ENCODE measurements at places on chromosomes 1 and 21.

DNA sequence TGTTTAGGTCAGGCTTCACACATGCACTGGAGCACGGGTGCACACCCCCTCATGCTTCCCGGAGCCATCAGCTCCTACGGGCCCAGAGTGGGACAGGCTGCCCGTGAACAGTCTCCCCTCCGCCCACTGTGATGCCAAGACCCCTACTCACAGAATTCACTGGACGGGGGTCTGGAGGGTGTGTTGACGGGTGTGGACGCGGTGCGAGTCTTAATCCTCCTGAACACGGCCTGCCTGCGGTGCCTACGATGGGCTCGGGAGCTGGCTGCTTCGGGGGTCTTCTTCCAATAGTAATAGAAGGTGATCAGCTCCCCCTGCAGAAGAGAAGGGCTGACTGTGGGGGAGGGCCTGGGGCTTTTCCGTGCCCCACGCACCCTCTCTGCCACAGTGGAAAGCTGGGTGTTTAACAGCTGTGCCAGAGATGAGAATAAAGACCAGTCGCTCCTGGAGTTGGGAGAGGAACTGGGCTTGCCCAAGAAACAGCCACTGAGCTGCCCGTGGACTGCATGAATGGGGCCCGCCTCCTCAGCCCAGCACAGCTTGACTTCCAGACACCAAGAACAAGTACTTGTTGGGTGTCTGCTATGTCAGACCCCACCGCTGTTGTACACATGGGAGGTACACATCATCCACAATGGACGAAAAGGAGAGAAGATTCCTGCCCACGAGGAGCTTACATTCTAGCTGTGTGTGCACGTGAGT is 47.9 kb downstream of the SLC45A1 start:
- DNase-seq, result no peak

GRCh38 chr1:186118724-186119123 is 256.3 kb downstream of the TPR start:
- DNase-seq, result no peak

DNA sequence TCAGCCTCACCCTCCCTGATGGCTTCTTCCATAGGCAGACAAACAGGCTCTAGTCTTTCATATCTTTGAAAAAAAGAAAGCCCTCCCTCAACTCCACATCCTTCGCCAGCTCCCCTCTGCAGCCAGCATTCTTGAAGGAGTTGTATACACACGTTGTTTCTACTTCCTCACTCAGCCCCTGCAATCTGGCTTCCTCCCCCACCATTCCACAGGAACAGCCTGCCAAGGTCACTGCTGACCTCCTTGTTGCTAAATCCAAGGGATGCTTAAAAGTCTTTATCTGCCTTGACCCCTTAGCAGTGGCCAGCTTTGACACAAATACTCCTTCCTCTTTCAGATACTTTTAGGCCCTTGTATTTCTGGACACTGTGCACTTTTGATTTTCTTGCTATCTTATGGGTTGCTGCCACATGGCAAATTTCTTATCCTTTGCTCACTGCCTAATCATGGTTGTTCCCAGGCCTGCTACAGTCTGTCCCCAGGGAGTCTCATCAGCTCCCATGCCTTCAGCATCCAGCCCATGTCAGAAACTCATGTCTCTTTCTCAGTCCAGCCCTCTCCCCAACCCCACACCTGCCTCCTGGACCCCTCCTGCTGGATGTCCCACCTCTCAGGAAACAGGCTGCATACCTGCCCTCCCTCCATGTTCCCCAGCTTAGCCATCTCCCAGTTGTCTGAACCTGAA is 8.3 kb downstream of the FAM229A start:
- DNase-seq, result no peak

DNA sequence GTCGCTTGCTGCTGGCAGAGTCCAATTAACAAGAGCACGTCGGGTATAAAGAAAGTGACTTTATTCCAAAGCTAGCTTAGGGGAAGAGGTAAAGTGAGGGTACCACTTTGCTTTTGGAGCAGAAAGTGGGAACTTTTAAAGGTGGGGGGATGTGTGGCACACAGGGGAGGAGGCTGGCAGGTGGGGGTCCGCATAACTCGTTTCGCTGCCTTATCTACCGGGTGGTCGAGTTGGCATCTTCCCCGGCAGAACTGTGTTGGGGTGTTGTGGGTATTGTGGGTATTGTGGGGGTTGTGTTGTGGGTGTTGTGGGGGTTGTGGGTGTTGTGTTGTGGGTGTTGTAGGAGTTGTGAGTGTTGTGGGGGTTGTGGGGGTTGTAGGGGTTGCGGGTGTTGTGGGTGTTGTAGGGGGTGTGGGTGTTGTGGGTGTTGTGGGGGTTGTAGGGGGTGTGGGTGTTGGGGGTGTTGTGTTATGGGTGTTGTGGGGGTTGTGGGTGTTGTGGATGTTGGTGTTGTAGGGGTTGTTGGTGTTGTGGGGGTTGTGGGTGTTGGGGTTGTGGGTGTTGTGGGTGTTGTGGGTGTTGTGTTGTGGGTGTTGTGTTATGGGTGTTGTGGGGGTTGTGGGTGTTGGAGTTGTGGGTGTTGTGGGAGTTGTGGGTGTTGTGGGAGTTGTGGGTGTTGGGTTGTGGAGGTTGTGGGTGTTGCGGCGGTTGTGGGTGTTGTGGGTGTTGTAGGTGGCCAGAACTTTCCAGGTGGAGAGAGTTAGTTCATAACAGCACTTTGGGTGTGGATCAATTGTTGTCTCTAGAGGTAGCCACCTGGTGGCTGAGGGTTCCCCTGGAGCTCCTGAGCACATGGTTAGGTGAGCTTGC is 52.7 kb downstream of the AGPAT3 start:
- no peak for DNase-seq

GRCh38 chr1:93670141-93670540 is 11.5 kb downstream of the BCAR3 start:
- no peak for DNase-seq

- no peak for DNase-seq
Measured at GRCh38 chr1:61058483-61059245, 23.7 kb upstream of the NFIA start.

DNA sequence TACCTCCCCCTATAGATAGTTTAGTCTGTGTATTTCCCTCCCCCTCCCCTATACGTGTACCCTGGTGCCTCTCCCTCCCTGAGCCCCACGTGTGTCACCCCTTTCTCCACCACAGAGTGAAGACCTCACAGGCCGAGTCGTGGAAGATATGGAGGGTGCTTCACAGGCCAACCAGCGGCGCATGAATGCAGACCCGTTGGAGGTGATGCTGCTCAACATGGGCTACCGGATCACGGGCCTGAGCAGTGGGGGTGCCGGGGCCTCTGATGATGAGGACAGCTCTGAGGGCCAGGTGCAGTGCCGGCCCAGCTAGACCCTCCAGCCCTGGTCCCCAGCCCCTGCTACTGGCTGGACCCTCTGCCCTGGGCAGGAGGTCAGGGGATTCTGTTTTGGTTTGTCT is 15.9 kb upstream of the TMEM222 start:
- no peak for DNase-seq

GRCh38 chr1:10178597-10179405 is 31.6 kb upstream of the KIF1B start:
- no peak for DNase-seq

GRCh38 chr21:46002841-46003574 is 21.4 kb downstream of the COL6A1 start:
- DNase-seq, result no peak

DNA sequence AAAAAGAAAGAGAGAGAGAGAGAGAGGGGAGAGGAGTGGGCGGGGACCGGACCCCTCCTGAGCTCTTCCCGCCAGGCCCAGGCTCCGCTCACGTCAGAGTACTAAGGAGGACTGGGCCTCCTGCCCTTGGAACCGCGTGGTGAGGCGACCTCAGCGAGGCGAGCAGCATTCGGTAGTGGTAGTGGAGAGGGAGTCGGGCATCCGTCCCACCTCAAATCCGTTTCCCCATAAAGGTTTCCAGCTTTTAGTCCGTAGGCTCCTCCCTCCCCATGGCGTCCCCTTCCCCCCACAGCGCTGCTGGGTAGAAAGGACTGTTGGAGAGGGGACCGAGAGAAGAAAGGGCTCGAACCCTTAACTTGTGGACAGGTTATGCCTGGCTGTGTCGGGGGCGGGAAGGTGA is 124.4 kb upstream of the BARHL2 start:
- DNase-seq, result no peak

DNA sequence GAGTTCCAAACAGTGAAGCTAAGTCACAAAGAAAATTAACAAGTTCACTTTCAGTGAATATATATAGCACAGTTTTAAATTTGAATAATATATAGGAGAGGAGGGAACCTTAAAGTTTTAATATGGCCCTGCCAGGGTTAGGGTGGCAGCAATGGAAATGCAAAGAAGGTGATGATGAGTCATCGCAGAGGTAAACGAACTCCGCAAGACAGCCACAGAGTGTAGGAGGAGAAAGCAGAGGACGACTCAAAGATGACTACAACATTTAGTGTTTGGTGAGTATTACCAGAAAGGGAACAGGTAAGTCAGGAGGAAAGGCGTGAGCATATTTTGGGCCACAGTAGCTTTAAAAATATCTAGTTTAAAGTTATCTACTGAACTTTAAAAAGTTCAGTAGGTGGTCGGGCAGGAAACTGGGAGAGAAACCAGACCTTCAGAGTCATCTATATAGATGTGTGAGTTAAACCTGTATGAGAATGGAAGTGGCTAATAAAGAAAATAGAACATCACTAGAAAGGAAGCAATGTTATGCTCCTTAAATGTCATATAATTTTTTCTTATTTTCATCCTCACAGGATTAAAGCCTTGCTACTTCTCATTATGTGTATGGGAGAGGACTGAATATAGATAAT is 75.7 kb downstream of the UCHL5 start:
- DNase-seq, result no peak

DNA sequence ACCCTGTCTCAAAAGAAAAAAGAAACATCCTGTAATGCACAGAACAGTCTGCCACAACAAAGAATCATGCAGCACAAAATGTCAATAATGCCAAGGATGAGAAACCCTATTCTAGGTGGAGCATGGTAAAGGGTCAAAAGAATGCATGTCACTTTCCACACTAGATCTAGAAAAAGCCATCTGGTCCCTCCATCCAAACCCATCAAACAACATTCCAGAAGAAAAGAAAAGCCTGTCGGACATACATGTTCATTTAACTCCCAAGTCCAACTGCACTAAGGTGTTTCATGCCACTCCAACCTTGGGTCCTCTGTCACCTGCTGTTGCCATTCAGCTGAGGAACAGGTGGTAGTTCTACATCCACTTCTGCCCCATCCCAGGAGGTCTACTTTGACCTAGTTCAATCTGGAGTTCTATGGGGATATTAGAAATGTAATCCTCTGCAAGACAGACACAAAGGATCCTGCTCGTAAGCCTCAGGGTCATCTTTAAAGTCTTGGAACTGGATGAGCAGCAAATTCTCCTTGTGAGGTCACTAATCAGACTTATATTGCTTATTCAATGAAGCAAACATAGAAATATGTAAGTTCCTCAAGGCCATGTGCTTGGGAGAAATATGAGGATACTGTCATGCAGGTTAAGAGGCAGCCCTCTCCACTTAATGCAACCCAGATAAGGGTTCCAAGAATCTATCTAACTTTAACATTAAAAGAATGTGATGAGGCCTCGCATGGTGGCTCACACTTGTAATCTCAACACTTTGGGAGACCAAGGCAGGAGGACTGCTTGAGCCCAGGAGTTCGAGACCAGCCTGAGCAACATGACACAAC is 3.7 kb downstream of the DEDD start:
- DNase-seq, result no peak

DNA sequence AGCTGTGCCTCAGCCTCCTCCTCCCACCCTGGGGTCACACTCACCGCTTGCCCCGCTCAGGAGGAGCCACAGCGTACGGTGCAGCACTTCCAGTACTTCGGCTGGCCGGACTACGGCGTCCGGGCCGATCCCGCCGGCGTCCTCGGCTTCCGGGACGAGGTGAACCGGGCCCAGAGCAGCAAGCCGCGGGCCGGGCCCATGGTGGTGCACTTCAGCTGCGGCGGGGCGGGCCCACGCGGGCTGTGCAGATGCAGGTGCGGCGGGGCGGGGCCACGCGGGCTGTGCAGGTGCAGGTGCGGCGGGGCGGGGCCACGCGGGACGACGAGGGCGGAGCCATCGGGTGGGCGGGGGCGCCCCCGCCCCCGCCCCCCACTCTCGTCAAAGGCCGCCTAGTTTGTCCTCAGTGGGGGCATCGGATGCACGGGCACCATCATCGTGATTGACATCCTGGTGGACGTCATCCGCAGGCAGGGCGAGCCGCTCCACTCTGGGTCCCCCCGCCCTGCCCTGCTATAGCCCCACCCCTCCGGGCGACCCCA is 5.5 kb downstream of the RNF223 start:
- no peak for DNase-seq

DNA sequence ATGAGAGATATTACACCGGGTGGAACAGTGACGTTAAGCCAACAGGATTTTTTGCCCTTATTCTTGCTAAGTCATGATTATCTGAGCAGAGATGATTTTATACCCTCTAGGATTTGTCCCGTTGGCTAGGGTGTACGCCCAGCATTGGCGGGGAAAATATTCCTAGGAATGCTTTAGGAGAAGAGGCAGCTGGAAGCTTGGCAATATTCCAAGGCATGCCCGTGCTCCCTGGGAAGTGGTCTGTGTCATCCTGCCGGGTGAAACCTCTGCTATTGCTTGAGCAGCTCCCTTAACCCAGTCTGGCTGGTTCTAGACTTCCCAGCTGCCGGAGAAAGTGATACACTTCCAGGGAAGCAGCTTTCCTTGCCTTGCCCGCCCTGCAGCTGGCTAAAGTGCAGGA is 16.2 kb downstream of the CHRNB2 start:
- no peak for DNase-seq

DNA sequence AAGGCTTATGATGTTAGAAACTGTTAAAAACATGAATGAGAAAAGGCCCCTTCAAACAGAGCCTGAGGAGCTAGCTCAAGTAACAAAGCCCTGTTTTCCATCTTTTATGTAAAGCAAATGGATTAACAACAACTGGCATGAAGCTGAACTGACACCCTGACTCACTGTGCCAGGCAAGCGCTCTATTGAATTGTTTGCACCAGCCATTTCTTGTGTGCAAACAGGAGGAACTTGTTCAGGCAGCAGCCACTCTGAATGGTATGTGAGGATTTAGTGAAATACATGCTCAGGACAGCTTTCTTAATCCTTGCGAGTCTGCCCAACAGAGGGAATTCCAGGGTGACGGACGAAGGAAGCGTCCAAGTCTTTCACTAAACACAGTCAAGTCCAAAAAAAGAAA is 291.1 kb upstream of the ADGRL2 start:
- no peak for DNase-seq

DNA sequence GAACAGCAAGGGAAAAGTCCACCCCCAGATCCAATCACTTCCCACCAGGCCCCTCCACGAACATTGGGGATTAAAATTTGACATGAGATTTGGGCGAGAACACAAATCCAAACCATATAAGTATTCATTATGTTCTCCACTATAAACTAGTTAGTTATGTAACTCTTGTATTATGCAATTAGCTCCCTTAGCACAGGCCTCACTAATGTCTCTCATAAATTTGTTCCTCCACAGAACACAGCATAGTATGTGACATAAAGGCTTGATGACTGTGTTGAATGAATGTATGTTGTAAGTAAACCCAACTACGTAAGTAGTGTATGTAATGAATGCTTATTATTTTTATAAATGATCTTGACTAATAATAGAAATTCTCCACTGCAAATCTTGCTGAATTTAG is 223.3 kb upstream of the ZRANB2 start:
- DNase-seq, result no peak

GRCh38 chr1:184483101-184483683 is 96.4 kb downstream of the C1orf21 start:
- DNase-seq, result no peak

- no peak for DNase-seq
Measured at GRCh38 chr1:29515170-29515955, 279.0 kb downstream of the PTPRU start.
